ENCODE measurements at places on chromosomes 3 and 15.
A peak's percentile ranks its signal among the peaks of the same experiment; 100 is the strongest.

- no peak for DNase-seq
Observed at GRCh38 chr15:45653702-45654424, 19.0 kb downstream of the SQOR start.

DNA sequence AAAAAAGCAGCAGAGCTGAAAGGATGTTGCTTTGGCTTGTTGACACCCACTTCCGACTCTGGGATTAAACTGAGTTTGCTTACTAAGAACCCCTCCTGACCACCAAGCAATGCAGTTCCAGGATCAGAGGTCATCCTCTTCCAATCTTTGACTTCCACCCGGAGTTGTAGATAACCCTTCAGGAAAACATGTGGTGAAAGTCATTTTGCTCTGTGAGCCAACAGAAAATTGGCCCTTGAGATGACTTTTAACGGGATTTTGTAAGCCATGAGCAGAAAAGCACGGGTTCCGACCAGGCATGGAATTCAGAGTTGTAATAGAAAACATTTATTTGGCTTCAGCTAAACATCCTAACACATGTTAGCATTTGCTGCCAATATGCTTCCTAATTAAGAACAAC, 171.6 kb upstream of the NR2F2 start:
- DNase-seq, result no peak

GRCh38 chr15:67033571-67034044, 31.8 kb upstream of the SMAD3 start:
- no peak for DNase-seq

DNA sequence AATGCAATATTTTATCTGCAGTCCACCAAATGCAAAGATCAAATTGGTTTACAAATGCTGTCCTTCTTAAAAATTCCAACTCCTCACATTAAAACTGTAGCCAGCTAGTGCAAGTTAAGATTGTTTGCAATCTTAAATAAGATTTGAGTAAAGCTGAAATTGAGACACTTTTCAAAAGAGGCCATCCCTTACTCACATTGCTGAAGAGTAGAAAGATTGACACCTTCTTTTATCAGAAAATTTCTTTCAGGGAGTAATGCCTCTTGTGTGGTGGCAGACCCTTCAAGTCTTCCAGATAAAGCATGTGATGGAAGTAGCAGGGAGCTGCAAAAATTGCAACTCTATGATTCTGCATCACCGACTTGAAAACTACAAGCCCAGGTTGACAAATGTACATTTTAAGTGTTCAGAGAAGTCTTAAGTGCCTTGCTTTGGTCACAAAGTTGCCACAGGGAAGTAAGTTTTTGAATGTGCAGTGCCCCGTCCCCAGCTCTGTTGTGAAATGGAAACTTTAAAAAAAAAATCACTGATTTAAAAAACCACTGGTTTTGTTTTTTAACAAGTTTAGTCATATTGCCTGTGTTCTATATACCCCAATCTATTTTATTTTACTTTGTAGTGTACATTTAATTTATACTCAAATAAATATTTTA, 12.6 kb downstream of the CD86 start:
- DNase-seq, result no peak

DNA sequence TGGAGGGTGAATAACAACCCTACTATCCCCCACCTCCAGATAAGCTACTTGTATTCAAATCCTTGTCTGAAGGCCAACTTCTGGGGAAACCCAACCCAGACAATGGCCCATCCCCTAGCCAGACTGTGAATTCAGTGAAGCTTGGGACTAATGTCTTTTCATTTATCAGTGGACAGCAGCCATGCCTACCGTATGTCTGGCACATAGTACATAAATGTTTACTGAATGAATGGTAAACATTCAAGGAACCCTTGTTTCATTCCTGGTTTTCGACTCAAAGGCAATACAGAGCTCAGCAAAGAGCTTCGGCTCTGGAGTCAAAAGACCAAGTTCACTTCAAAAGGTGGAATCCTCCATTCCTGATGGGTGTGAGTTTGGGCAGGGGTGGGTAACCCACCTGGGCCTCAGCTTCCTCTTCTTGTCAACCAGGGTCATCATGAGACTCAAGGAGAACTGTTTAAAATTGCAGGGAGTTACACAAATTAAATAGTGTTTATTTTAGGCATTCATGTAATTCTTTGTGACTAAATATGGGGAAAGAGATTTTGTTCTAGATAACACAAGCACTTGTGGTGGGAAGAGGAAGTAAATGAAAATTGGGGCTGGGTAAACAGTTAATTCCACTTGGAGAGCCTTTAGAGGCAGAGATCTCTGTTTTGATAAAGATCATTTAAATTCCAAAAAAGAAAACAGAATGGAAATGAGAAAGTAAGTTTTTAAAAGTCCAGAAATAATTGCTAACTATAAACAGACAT, 303.7 kb upstream of the WNT5A start:
- DNase-seq, result no peak

- no peak for DNase-seq
Observed at GRCh38 chr3:152284906-152285305, 16.2 kb downstream of the MBNL1 start.

GRCh38 chr3:16999161-16999560, 114.4 kb downstream of the PLCL2 start:
- DNase-seq, result no peak

- DNase-seq, result no peak
Observed at GRCh38 chr3:108130701-108131474, 40.1 kb upstream of the CD47 start.

DNA sequence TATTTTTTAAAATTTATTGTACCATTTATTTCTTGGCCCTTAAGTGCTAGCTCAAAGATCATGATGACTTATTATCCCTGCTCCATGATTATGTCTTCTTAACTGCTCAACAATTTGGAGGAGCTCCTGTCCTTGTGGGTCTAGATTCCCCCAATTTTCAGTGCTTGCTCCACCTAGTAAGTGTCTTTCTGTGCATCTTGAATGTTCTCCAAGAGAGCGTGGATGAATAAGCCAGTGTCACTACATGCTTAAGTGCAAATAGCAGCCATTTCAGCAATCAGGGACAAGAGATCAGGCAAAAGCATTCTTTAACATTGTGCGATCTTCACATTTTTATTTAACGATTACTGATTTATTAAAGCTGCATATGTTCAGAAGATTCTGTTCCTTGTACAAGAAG, 99.4 kb downstream of the ALCAM start:
- no peak for DNase-seq

GRCh38 chr15:31392761-31393401, 66.2 kb downstream of the KLF13 start:
- no peak for DNase-seq

GRCh38 chr15:43449981-43450380, 43.0 kb downstream of the TP53BP1 start:
- no peak for DNase-seq

GRCh38 chr3:33855884-33856546, 57.6 kb downstream of the PDCD6IP start:
- no peak for DNase-seq

DNA sequence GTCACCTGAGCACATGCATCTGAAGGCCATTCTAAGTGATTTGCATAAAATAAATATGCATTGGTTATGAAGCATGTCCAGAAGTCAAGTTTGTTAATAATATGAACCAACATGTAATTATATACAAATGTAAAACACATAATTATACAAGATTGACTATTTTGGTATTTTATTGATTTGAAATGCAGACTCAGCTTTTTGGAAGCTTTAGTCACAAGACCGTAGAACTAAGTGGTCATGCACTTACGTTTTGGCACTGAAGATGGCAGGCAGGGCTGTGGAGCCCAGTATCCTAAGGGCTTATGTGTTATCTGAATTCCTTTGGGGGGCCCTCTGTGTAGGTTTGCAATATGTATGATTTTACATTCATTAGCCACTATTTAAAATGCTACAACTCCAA, 5.0 kb downstream of the CHRNA7 start:
- no peak for DNase-seq

DNA sequence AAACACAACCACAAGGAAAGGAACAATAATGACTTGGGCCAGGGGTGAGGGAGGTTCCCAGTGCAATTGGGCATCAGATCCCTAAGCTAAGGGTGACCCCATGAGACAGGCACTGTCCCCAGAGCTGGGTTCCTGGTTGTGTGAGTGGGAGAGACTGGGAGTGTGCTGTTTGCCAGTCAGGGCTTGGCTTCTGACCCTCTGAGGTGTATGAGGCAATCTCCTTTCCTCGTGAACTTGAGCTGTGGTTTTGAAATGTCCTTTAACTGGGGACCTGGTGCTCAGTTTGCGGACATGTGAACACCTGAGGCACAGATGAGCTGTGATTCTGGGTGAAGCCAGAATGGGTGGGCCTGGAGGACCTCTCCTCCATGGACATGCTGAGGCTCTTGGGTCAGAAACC, 58.5 kb upstream of the PLXNA1 start:
- DNase-seq, result no peak

- no peak for DNase-seq
Observed at GRCh38 chr3:193983846-193984818, 151.8 kb upstream of the HES1 start.

DNA sequence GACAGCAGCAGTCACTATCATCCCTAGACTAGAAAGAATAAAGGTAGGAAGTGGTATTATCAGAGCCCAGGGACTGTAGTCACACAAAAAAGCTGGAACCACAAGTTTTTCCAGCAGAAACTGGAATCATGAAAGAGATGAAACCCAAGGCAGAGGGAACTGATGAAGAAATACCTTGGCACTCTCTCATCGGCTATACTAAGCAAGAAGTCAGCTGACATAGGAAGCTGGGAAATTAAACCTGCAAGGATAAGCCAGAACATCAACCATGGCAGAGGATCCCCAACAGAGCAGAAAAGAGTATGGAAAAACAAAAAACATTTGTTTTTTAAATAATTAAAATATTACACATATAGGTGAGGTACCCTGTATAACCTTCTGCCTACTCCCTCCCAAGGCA, 86.5 kb downstream of the AQR start:
- no peak for DNase-seq

GRCh38 chr3:37116998-37117397, 57.4 kb downstream of the LRRFIP2 start:
- no peak for DNase-seq

GRCh38 chr15:31024979-31025378, 33.6 kb upstream of the MTMR10 start:
- DNase-seq, result no peak

GRCh38 chr3:138389841-138390581, 41.6 kb downstream of the MRAS start:
- DNase-seq, result no peak

- DNase-seq, result no peak
Observed at GRCh38 chr3:73561494-73561893, 63.2 kb downstream of the PDZRN3 start.

DNA sequence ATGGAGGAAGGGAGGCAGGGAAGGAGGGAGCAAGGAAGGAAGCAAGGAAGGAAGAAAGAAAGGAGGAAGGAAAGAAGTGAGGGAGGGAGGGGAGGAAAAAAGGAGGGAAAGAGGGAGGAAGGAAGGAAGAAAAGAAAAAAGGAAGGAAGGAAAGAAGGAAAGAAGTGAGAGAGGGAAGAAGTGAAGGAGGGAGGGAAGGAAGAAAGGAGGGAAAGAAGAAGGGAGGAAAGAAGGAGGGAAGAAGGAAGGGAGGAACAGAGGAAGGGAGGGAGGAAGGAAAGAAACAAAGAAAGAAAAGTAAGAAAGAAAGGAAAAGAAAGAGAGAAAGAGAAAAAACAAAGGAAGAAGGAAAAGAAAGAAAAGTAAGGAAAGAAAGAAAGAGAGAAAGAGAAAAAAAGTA, 183.0 kb upstream of the SLC24A5 start:
- DNase-seq, result no peak

DNA sequence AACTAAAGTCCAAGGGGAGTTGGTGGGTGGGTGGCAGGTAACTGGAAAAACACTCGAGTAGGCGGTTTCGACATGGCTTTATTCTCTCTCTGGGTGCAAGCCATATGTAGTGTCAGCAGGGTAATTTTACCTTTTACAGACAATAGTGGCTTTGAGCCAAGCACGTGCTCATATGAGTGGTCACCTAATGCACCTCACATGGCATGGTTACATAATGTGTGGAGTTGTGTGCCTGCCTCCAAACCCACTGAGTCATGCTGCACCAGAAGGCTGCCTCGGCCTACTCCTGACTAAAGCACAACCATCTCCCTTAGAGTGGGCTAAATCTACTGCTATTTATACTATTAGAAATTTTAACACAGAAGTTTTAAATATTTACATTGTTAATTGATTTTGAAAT, 16.5 kb downstream of the CCRL2 start:
- DNase-seq, result no peak

DNA sequence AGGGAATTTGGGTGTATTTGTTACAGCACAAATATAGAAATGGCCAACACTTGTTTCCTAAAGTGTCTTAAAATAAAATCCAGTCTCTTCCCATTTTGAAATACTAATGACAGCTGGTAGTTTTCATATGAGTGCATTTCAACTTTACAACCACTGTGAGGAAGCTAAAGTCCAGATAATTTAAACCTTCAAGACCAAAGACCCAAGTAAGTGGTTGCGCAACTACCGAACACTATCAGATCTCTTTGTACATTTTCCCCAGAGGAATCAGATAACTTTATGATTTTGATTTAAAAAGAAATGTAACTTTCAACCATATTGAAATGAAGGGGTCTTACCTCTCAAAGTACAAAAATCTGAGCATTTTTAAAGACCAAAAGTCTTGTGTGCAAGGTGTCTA, 14.3 kb downstream of the BCL2L10 start:
- DNase-seq, result no peak

GRCh38 chr3:52794612-52795099, at the start of gene ITIH3:
TSS of gene ITIH3 (plus strand) at chr3:52794796. CDS start at chr3:52794804, 8 bp downstream.
- DNase-seq, result no peak

GRCh38 chr15:66715720-66716655, 14.0 kb downstream of the SMAD6 start:
- no peak for DNase-seq

GRCh38 chr3:128763967-128764366, 38.0 kb downstream of the RAB7A start:
- no peak for DNase-seq

DNA sequence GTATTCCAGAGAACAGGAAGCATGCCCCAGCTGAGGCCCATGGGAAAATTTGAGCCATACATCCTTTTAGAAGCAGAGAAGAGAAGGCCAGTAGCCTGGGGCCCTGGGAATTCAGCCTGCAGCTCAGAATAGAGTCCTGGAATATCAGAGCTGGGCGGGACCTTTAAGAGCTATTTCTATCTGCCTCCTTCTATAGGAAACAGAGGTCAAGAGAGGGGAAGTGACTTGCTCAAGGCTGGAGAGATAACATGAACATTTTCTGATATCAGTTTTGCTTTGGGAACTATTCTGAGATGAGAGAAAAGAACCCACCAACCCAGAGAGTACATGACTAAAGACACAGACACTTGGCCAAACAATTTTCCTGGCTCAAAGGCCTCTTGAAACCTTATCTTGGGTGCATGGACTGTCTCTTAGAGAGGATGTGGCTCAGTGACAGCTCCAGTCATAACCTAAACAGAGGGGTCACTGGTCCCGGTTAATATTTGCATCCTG, 26.0 kb downstream of the MASP1 start:
- DNase-seq, result no peak

DNA sequence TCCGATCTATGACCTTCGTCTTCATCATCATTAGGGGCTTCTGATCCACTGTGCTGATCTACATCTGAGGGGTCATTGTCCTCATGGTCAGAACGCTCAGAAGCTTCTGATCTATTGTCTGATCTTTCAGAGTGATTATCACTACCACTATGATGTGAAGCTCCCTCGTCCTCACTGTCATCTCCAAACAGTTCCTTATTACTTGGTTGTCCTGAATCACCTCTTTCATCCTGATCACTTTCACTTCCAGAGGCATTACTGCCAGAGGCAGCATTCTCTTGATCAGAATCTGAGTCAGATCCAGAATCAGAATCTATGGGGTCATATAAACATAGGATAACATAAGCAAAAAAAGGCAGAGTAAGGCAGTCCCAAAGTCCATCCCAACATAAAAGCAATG, 5.4 kb downstream of the LEO1 start:
- no peak for DNase-seq

- DNase-seq, result peak; percentile 81
Observed at GRCh38 chr15:91706322-91707032, 147.0 kb upstream of the SLCO3A1 start.

All from stimulated activated CD4-positive, alpha-beta T cell treated with anti-CD3 and anti-CD28 coated beads, TNF-alpha, amount 100 ng/mL, for 48 hours (primary cell).